CD8-positive, alpha-beta memory T cell (primary cell): ENCODE measurements at places on chromosomes 4 and X. TPM values are rescaled to one million over a fixed set of nuclear protein-coding genes. Genes with fewer than 3 reads are reported as not detected.

GRCh38 chrX:134075894-134076718 is 90.7 kb upstream of the GPC3 start:
- no peaks in the 10 kb centered on the region for H3K36me3 ChIP-seq
- no peak for DNase-seq
- H3K27ac ChIP-seq, result no peak overlapping the region
- no peaks in the 10 kb centered on the region for H3K27me3 ChIP-seq
- no peak overlapping the region for H3K4me3 ChIP-seq

DNA sequence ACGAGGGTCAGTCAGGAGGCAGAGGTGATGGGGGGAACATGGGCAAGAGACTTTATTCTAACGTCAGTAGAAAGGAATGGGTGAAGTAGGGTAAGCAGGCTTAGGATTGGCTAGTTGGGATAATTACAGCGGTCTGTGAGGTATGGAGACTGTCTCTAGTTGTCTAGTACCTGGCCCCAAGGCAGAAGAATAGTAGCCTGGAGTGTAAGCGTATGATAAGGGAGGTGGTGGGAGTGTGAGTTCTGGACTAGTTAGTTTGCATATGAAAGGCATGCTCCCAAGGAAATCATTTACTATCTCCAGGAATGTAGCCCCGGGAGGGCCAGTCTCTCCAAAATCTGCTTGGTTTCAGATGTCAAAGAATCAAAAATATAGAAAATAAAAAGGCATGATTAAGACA is 219.6 kb upstream of the ANXA3 start:
- no peaks in the 10 kb centered on the region for H3K36me3 ChIP-seq
- DNase-seq, result no peak
- no peak overlapping the region for H3K4me3 ChIP-seq
- no peaks in the 10 kb centered on the region for H3K27me3 ChIP-seq

GRCh38 chr4:105058177-105058812 is 88.4 kb upstream of the TET2 start:
- H3K27ac ChIP-seq, result no peak overlapping the region
- no peak overlapping the region for H3K4me3 ChIP-seq
- peaks cover 8% of the 10 kb centered on the region for H3K4me1 ChIP-seq
- H3K27me3 ChIP-seq, result no peaks in the 10 kb centered on the region
- H3K36me3 ChIP-seq, result no peaks in the 10 kb centered on the region
- no peak for DNase-seq

DNA sequence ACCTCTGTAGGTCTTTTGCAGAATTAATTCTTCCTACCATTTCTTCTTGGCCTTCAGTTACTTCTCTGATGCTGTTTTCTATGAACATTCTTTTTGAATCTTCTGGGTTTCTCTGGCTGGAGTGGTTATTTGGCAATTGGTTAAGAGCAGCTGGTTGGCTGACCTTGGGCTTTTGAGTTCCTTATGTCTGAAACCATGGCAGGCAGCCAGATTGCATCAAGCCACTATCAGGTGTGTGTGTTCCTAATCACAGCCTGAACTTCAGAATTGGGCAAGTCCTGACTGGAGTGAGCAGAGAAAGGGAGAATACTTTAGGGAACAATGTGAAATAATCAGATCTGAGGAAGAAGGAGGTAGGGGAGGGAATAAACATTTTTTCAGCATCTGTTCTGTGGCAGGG is 90.2 kb downstream of the ARHGAP10 start:
- H3K27me3 ChIP-seq, result no peaks in the 10 kb centered on the region
- H3K4me3 ChIP-seq, result no peak overlapping the region
- H3K27ac ChIP-seq, result no peak overlapping the region
- no peaks in the 10 kb centered on the region for H3K36me3 ChIP-seq
- no peak for DNase-seq

DNA sequence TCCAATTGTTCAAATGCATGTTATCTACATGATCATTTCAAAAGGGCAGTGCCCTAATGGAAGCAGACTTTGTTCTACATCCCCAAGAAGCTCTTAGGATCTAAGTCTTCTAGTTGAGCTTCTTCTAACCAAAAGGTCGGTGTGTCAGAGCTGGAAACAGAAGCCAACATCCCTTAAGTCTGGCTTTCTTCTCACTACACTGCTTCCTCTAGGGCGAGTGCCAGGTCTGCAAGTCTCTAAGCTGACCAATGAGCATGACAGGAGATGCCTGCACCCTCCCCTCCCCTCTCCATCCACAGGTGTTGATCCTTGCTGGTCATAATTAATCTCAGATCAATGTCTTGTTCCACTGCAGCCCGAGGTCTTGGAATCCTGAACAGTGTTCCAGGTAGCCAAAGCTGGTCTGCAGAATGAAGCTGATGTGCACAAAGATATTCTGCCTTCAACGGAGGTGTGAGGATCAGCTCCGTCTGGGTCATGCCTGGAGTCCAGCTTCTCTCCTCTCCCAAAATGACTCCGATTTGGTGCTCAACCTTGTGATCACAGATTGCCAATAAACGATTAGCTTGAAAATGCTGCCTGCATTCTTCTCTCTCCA is 44.1 kb downstream of the WDR1 start:
- no peak overlapping the region for H3K4me3 ChIP-seq
- H3K27ac ChIP-seq, result no peak overlapping the region
- no peaks in the 10 kb centered on the region for H3K27me3 ChIP-seq
- no peak for DNase-seq

DNA sequence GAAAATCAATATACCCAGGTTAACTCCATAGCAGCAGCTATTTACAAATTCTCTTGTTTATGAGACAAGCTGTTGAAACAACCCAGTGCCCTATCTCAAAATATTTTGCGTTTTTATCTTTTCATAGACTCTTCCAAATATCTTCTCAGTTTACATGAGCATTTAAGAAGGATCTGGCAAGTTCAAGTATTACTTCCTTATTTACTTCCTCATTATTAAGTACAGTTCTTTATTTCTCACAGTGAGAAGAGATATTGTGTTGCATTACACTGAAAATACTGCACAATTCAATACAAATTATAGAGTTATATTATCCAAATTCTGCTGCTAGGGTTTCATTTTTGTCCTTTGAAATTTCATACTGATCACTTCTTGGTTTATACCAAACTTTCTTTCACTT is 43.6 kb upstream of the UCP1 start:
- H3K4me3 ChIP-seq, result no peak overlapping the region
- no peak overlapping the region for H3K27ac ChIP-seq
- no peaks in the 10 kb centered on the region for H3K27me3 ChIP-seq
- no peaks in the 10 kb centered on the region for H3K4me1 ChIP-seq
- no peaks in the 10 kb centered on the region for H3K36me3 ChIP-seq
- no peak for DNase-seq

HMGB3 gene
- polyA plus RNA-seq, result 1.5 TPM
